IPS-NIHi11 (cell line): ENCODE measurements at places on chromosomes 16 and 17.

DNA sequence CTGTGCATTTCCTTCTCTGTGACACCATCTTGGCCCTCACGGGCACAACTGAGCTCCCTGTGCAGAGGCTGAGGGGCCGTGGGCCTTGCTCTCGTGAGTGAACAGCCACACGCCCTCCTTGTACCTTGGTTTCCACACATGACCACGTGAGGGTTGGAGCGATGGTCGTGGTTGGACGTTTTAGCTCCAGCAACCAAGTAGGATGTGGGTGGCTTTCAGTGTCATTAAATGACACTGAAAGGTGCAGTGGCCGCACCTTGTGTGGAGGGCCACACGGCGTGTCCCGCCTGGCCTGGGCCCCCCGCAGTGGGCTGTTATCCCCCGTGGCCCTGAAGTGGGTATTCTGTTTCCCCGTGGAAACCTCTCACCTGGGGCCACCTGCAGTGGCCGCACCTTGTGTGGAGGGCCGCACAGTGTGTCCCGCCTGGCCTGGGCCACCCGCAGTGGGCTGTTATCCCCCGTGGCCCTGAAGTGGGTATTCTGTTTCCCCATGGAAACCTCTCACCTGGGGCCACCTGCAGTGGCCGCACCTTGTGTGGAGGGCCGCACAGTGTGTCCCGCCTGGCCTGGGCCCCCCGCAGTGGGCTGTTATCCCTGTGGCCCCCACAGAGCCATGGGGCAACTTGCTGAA, 28.2 kb downstream of the ACSF3 start:
- DNase-seq, result no peak

GRCh38 chr16:69921127-69921526, 30.0 kb upstream of the CLEC18A start:
- no peak for DNase-seq

GRCh38 chr17:8611619-8612298, 18.8 kb downstream of the MYH10 start:
- no peak for DNase-seq

DNA sequence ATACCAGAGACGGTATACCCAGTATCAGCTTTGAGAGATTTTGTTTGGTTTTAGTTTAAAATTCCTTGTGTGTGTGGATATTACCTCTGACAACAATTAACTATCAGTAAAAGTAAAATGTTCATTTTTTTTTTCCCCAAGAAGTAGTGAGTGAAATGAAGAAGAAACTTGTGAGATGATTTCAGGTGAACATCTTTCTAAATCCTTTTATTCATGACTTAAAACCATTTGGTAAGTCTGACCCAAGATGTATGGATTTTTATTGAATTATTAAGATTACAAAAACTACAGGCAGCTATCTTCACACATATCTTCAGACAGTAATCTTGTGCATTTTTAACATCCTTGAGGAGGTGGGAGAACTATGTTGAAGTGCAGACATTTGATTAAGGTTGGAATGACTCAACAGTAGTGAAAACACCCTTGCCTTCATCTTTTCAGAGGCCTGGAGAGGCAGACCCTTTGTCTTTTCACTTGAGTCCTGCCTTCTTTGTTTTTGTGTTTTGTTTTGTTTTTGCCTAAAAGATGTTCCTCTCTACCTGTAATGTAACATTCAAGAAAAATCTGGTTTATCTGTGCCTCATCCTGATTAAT, 240.3 kb upstream of the TBX2 start:
- DNase-seq, result no peak

DNA sequence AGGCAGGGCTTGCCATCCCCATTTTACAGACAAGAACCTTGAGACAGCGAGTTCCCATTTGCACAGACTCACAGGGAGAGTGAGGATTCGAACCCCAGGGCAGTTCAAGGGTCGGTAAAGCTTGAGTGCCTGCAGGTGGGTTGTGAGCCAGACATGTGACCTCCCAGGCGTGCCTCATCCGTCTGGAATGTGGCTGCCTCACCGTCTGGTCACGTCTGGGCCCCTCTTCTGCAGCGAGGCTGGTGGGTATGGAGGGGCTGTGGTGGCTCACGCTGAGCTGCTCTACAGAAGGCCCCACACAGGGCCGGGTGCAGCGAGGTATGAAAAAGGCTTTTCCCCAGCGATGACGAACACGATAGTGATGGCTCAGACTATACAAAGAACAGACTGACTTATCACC, 35.8 kb upstream of the LHX1 start:
- peak; percentile 55 for DNase-seq

GRCh38 chr16:61413021-61413420, 623.2 kb downstream of the CDH8 start:
- DNase-seq, result no peak

DNA sequence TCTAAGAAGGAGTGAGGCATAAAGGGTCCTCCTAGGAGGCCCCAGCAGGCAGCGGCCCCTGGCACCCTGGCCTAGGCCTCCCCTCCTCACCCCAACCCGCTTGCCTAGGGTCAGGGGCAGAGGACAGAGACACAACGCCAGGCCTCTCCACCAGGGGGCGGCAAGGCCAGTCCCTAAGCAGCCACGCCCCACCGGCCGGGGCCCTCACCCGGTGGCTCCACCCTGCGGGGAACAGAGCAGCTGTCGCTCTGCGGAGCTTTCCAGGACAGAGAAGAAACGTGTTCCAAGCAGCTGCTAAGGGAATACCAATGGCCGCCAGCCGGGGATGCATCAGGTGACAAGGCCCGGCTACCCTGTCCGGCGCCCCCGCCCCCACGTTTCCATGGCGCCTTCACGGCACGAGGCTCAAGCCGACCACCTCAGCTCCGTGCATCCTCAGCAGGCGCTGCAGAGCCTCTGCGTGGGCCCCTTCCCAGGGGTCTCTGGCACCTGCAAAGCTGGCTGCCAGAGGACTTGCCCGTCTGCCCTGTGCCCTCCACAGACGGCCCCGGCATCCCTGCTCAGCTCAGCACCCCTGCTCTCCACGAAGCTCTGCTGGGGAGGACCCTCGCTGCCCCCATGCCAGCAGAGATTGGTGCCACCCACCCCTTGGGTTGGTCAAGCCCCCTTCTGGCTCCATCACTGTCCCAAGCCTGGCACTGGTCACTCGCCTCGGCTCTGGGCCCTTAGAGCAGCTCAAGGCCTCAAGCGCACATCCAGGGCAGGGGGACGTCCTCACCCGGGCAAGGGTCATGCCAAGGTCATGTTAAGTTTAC, 5.6 kb downstream of the ZNF598 start:
- peak; percentile 99 for DNase-seq

- DNase-seq, result no peak
These were observed 232.5 kb upstream of the ZFHX3 start for GRCh38 chr16:73280388-73280787.

GRCh38 chr17:65173284-65173793, 36.2 kb downstream of the RGS9 start:
- DNase-seq, result no peak

GRCh38 chr17:60134396-60135150, 15.2 kb upstream of the CA4 start:
- DNase-seq, result peak; percentile 6

DNA sequence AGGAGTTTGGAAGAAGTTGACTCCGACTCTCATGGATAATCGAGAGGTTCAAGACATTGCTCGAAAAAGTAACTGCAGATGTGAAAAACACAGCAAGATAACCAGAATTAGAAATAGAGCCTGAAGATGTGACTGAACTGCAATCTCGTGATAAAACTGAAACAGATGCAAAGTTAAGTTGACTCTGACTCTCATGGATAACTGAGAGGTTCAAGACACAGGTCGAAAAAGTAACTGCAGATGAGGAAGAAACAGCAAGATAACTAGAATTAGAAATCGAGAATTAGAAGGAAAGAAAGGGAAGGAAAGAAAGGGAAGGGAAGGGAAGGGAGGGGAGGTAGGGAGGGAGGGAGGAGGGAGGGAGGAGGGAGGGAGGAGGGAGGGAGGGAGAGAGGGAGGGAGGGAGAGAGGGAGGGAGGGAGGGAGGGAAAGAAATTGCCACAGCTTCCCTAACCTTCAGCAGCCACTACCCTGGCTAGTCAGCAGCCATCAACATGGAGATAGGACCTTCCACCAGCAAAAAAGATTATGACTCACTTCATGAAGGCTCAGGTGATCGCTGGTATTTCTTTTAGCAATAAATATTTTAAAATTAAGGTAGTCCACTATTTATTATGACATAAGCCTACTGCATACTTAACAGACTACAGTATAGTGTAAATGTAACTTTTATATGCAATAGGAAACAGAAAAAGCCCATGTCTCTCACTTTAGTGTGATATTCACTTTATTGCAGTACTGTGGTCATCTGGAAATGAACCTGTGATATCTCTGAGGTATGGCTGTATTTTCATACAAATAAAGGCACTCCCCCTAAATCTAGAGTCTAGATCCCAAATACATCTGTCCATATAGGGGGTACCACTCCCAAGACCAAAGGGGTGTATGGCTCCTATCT, 68.3 kb downstream of the KANSL1 start:
- no peak for DNase-seq

GRCh38 chr16:56879276-56879675, 14.3 kb downstream of the SLC12A3 start:
- DNase-seq, result no peak

GRCh38 chr16:70687102-70687511, 1.3 kb upstream of the MTSS2 start:
- no peak for DNase-seq

- no peak for DNase-seq
These were observed 8.1 kb upstream of the TNFRSF13B start for GRCh38 chr17:16980061-16980460.

DNA sequence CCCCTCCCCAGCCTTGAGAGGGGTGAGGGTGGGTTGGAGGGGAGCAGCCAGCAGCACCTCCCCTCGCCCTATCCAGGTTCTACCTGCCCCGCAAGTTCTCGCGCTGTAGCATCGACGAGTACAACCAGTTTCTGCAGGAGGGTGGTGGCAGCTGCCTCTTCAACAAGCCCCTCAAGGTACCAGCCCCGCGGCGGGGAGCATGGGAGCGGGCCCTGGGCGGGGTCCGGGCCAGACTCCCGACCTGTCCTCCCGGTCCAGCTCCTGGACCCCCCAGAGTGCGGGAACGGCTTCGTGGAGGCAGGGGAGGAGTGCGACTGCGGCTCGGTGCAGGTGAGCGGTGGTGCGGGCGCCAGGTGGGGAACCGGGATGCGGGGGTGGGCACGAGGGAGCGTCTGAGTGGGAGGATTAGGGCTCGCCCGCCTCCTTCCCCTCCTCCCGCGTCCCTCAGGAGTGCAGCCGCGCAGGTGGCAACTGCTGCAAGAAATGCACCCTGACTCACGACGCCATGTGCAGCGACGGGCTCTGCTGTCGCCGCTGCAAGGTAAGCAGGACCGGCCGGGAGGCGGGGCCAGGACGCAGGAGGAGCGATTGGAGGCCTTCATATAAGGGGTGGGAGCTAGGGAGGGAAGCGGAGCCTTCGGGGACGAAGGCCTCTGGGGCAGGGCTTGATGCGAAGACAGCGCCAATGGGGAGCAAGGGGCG, 16.5 kb downstream of the ADAM11 start:
- peak; percentile 100 for DNase-seq

GRCh38 chr17:9677411-9677810, 32.1 kb downstream of the USP43 start:
- DNase-seq, result no peak

DNA sequence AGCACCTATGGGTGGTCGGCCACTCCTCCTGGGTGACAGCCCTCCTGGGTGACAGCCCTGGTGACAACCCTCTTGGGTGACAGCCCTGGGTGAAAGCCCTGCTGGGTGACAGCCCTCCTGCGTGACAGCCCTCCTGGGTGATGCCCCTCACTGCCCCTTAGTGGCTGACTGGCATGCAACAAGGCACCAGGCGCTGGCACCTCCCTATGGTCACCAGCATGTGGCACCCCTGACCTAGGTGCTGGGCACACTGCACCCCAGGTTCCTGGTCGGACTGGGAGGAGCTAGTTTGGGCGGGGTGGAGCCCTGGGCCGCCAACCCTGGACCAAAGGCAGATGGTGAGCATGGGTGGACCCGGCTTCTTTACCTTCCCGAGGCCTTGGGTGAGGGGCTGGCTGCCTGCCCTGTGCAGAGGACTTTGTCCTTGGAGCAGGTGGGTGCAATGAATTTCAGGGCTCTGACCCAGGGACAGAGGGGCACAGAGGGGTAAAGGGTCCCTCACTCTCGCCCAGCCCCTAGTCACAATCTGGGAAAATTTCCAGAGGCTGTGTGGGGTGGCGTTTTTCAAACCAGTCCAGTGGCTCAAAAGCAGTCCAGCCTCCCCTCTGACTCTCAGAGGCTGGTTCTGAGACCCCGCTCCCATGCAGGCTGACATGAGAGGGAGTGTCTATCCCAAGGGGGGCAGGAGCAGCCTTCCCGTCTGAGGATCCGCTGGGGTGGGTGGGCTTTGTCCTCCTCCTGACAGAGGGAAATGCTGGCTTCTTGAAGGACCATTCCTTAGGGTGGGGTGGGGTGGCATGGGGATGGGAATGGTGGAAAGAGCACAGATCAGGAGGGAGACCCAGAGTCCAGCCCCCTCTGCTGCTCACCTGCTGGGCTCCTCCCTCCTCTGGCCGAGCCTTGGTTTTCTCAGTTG, 25.9 kb upstream of the TNFRSF13B start:
- no peak for DNase-seq
